ENCODE measurements at places on chromosomes 6 and 20.

GRCh38 chr6:43228951-43229802 lies at the start of gene DNPH1:
DNPH1 (minus strand) TSS chr6:43229481; CDS start chr6:43229456, 25 bp downstream.
- DNase-seq = peak; percentile 89

DNA sequence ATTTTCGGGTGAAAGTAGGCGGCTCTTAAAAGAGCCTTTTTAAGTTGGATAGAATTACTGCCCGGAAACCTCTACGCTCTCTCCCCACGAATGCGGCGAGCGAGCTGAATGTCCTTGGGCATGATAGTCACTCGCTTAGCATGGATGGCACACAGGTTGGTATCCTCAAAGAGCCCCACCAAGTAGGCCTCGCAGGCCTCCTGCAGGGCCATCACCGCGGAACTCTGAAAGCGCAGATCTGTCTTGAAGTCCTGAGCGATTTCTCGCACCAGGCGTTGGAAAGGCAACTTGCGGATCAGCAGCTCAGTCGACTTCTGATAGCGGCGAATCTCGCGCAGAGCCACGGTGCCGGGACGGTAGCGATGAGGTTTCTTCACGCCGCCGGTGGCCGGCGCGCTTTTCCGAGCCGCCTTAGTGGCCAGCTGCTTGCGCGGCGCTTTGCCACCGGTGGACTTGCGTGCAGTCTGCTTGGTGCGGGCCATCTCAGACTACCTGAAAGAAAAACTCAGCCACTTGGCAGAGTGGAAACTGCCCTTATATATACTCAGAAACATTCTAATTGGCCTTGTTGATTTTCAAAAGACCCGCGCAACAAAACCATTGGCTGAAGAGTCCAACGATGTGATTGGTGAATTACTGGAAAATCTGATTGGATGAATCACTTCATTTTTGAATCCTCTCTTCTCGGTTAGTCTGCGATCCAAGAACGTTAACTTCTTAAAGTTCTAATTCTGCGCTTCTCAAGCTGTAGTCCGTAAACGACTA lies 93.9 kb upstream of the BTN3A2 start:
- no peak for DNase-seq

DNA sequence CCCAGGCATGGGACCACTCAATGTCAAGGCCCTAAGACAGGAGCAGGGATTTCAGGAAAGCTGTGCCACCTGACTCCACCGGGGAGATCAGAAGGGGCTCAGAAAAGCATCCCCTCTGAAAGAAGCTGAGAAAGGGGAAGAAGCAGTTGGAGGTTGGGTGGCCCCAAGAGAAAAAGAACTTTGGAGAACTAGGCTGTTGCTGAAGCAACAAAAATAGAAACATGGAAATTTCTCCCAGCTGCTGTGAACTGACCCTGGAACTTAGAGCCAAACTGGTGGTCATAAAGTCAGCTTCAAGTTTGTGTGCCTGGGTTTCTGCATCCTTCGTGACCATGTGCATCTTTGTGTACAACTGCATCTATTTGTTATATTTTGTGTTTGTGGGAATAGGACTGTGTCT lies 534.5 kb downstream of the MAFB start:
- DNase-seq = no peak

GRCh38 chr6:149112976-149113375 lies 204.5 kb upstream of the TAB2 start:
- no peak for DNase-seq

- no peak for DNase-seq
Measured at GRCh38 chr6:108838101-108838717, 10.0 kb upstream of the ARMC2 start.

- DNase-seq = no peak
Measured at GRCh38 chr20:60060593-60060992, 102.4 kb downstream of the CDH26 start.

DNA sequence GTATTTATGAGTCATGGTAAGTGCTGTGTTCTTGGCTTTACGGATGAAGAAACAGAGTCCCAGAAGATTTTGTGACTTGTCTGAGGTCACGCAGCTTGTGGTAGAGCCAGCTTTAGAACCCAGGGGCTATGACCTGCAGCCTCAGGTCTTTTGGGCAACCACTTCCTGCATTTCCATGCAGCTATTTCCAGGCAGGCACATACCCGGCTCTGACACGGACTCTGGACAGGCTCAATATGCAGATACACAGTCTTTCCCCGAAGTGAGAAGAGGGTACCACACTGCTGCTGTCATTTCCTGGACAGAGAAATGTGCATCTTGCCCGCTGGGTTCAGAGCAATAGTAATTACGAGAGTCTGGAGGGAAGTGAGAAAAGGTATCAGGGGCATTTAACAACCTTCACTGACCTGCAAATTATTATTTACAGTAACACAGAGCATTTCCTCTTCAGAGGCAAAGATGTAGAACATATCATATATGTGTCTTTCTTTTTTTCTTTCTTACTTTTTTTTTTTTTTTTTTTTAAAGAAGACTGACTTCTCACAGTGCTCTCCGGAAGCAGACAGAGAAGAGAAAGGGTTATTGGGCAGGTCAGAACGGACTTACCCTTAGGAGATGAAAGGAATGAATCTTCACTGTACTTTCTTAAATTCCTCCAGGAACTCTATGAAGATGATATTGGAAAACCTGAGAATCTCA lies 185.1 kb downstream of the CLIC5 start:
- no peak for DNase-seq

DNA sequence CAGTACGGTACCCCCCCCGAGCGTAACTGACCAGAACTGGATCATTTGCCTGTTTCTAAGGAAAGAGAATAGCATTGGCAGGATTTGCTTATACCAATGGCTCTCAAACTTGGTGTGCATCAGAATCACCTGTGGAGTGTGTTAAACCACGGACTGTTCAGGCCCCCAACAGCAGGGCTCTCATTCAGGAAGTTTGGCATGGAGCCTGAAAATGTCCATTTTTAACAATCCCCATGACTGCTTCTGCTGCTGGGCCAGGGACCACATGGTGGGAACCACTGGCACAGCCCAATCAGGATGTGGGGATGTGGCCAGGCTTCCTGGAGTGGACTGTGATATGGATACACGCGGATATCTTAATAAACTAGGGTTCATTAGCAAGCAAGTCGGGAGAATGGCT lies 53.9 kb downstream of the GTF2H5 start:
- no peak for DNase-seq

DNA sequence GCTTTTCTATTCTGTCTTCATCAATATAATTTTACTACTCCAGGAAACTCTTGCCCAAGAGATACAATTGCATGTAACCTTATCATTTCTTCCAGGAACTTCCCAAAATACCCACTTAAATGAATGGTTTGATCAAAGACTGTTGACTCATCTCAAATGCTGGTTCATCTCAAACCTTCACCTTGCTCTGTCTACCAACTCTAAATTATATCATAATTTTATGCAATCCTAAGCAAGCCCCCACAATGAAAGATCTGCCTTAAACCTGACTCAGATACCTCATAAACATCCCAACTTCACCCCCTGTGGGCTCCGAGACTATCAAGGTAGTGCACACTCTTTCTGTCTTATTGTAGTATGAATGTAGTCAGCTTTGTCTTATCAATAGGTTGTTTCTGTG lies 65.5 kb upstream of the GCM1 start:
- no peak for DNase-seq

- DNase-seq = no peak
Measured at GRCh38 chr6:17004269-17004668, 97.6 kb upstream of the STMND1 start.

- DNase-seq = no peak
Measured at GRCh38 chr6:106924694-106925523, 49.6 kb downstream of the CD24 start.
